GM19239 (cell line): ENCODE measurements at places on chromosomes 6 and 20.
A peak's percentile ranks its signal among the peaks of the same experiment; 100 is the strongest.

- DNase-seq = no peak
Measured at GRCh38 chr6:33967265-33967767, 163.5 kb upstream of the MLN start.

GRCh38 chr6:13472976-13473767 is 14.2 kb downstream of the GFOD1 start:
- DNase-seq = no peak

DNA sequence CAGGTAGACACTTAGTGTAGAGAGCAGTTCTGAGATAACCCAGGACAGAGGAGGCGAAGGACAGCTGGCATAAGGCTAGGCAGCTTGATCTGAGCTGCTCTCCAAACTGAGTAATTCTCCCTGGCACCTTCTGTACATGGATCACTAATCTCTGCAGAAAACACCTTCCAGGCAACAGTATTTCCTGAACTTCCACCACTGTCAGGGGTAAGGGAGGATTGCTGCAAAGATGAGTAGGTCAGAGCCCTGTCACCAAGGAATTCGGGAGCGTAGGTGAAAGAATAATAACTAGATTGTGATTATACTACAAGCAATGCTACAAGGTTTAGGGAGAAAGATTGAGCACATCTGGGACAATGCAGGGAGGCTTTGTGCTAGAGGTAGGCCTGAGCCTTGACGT is 1.9 kb downstream of the HM13 start:
- no peak for DNase-seq

DNA sequence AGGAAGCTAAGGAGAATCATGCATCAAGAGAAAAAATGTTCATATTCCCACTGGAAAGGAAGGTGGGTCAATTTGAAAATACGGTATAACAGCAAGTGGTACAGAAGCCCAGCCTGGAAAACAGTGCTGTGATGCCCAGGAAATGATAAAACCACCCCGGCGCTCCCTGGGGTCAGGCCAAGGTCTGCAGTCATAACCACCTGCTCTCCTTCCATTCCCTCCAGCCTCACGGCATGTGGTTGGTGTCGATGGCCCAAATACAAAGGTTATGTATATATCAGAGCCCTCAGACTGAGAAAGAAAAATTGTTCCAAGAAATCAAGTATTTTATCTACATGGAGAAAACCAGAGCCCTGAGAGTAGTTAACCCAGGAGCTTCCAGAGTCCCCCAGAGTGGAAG is 208.1 kb upstream of the CDYL start:
- no peak for DNase-seq

DNA sequence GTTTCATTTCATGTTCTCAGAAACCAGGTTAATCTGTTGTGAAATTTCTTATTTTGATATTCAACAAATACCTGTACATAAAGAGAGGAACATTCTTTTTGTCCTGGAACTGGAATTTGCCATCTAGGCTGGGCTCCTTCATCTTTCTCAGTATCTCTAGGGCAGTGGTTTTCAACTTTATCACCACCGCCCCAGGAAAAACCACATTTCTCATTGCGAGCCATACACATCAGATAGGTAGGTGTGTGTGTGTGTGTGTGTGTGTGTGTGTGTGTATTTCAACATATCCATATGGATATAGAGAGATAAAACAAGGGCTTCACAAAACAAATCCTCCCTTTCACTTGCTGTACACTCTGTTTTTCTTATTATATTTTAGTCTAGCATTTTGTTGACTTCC is 24.1 kb downstream of the BFSP1 start:
- DNase-seq = no peak

GRCh38 chr6:167700199-167700598 is 126.5 kb upstream of the AFDN start:
- DNase-seq = no peak

- DNase-seq = no peak
Measured at GRCh38 chr6:108285381-108285780, 9.5 kb upstream of the AFG1L start.

DNA sequence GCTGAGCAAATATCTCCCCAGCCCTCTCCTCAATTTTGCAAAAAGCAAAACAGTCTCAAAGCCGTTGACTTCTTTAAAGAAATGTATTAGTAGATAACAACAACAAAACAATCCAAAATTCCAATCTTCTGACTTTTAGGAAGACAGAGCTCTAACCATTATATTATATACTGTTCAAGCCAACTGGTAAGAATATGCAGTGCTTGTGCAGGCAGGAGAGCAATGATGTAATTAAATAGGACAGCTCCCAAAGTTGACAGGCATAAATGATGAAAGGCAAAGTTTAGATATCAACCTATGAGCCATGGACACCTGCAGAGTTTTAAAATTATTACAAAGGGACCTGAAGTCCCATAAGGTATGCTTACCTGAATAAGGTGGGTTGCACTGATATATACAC is 16.6 kb upstream of the CEP85L start:
- no peak for DNase-seq

GRCh38 chr20:14960831-14961230 is 623.4 kb upstream of the FLRT3 start:
- no peak for DNase-seq

DNA sequence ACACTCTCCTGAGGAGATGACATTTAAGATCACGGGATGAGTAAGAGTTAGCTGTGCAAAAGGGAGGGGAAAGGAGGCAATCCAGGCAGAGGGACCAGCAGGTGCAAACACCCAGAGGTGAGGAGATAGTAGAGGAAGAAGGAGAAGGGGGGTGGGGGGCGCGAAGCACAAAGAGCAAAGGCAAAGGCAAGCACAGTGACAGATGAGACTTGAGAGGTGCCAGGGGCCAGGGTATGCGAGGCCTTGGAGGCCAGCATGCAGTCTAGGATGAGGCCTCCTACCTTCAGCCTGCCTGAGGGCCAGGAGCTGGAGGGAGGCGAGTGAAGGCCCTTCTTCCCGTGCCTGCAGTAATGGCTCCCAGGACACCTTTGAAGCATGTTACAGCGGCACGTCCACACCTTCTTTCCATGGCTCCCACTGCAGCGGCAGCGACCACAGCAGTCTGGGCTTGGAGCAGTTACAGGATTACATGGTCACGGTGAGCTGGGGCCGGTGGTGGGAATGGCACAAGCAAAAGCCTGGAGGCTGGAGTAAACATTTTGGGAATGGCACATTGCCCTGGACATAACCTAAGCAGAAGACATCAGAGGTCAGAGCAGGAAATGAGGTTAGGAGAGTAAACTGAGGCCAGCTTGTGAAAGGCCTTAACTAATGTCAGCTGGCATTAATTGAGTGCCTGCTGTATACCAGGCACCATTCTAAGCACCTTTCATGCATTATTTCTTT is 18.6 kb downstream of the CCM2L start:
- no peak for DNase-seq

- no peak for DNase-seq
Measured at GRCh38 chr6:89952105-89952671, 57.9 kb downstream of the GJA10 start.

GRCh38 chr20:58481481-58482021 is 33.6 kb downstream of the APCDD1L start:
- DNase-seq = no peak

- no peak for DNase-seq
Measured at GRCh38 chr6:154648888-154649205, 84.4 kb upstream of the SCAF8 start.

DNA sequence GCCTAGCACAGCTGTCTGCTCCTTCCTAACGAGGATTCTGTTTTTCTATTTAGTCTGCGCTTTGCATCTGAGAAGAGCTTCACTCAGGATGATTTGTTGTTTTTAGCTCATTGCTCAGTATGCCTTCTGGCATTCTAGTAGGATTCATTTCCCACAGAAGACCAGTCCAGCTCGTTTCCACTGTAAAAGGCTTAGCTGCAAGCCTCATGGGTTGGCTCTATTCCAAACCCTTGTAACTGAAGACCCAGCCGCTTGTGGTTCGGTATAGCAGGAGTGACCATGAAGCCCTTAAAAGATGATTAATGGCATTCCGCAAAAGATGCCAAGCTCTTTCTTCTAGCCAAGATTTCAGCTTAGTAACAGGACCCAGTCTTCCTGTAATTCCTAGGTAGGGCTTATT is 7.2 kb downstream of the ADGRF1 start:
- no peak for DNase-seq

DNA sequence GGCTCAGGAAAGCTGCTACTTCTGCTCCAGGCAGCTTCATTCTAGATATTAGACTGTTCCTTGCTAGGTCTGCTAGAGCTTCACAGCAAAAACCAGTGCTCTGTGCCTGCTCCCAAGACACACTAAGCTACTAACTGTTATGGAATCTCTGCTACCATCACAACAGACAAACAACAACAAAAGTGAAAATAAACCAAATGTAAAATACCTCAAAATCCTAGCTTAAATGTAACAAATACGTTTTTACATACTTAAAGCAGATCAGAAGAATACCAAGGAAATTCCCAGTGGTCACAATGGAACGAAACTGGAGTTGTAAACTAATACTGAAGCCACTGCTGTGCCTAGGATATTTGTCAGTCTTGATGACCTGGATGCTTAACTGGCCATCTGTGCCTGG is 84.6 kb upstream of the EZR start:
- DNase-seq = no peak

- DNase-seq = no peak
Measured at GRCh38 chr6:3341467-3341866, 82.7 kb downstream of the PSMG4 start.

GRCh38 chr6:123804014-123804786 is 535 bp downstream of the NKAIN2 start:
- peak; percentile 5 for DNase-seq

GRCh38 chr6:109236115-109237076 is 141.1 kb downstream of the CEP57L1 start:
- no peak for DNase-seq

DNA sequence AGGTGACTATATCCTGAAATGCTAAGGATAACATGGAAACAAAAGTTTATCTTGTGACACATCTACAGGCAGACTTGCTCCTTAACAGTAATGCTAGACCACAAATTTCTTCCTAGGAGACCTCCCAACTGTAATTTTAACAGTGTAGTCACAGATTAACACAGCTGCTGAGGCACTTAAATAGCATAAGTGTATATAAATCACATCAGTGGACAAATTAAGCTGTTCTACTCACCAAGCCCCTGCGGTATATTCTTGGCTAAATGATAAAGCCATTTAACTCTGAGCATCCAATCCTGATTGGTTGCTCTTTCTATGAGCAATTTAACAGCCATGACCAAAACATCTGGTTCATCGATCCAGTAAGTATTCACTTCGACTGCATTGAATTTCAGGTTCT is 73.3 kb upstream of the LYRM2 start:
- DNase-seq = no peak

- no peak for DNase-seq
Measured at GRCh38 chr6:16800942-16801341, 39.7 kb upstream of the ATXN1 start.

- DNase-seq = peak; percentile 72
Measured at GRCh38 chr20:49620364-49621240, 52.7 kb upstream of the PTGIS start.

- no peak for DNase-seq
Measured at GRCh38 chr20:31494131-31494530, 19.0 kb downstream of the REM1 start.

GRCh38 chr6:722077-722524 is 29.2 kb upstream of the EXOC2 start:
- peak; percentile 65 for DNase-seq

DNA sequence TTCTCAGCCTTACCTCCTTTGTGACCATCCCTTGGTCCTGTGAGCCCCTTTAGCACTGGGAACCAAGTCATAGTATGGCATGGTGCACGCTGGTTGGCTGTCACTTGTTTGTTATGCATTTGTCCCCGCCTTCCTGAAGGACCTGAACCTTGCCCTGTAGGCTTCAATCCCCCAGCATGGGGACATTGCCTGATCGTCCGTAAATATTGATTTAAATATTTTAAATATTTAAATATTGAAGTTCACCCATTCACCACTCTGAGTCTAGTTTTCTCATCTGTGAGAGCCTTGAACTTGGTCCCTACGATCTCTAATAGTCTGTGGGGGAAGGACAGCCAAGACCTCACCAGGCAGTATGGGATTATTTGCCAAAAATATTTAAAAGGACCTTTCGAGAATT is 23.8 kb upstream of the PREX1 start:
- no peak for DNase-seq

- no peak for DNase-seq
Measured at GRCh38 chr20:21209668-21210067, 83.8 kb downstream of the KIZ start.

- peak; percentile 78 for DNase-seq
Measured at GRCh38 chr20:58458342-58459057, 56.7 kb downstream of the APCDD1L start.

- no peak for DNase-seq
Measured at GRCh38 chr6:15598273-15598798, 64.5 kb downstream of the DTNBP1 start.

- DNase-seq = peak; percentile 88
Measured at GRCh38 chr6:36131511-36132245, 1.4 kb downstream of the MAPK13 start.

DNA sequence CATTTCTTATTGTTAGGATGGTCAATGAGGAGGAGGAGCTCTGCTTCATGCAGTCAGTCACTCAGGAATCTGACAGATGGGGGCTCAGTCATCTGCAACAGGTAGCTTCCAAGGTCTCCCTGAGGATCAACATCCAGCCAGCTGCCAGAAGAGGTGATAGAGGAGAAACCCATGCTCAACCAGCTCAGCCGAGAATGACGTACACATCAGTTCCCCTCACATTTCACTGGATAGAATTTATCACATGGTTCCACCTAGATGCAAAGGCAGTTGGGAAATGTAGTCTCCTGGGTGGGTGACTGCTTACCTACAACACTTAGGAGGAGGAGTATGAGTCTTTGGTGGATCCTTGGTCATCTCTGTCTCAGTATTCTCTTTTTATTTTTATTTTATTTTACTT is 144.5 kb downstream of the CEBPB start:
- DNase-seq = no peak

GRCh38 chr6:12449447-12449846 is 159.3 kb downstream of the EDN1 start:
- DNase-seq = no peak

- DNase-seq = peak; percentile 4
Measured at GRCh38 chr6:18997375-18997826, 610.3 kb downstream of the RNF144B start.

- DNase-seq = no peak
Measured at GRCh38 chr6:15293674-15294073, 47.8 kb downstream of the JARID2 start.

DNA sequence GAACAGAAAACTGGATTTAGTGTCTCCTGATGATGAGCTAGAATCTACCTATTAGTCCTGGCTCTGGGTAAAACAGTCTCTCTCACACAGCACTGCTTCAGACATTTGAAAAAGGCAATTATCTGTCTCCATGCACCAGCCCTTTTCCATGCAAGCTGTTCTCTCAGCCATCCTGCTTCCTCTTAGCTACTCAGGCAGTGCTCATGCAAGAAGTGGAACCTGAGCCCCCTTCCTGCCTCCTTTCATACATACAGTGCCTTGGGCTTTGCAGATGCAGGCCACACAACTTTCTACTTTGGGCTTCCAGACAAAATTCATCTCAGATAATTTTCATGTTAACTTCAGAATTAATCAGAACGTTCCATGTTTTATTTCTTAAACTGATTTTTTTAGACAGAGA is 151.3 kb downstream of the RALGAPA2 start:
- DNase-seq = no peak

- DNase-seq = no peak
Measured at GRCh38 chr6:68680264-68680663, 45.2 kb downstream of the ADGRB3 start.
